Hepatic stellate cell (primary cell): ENCODE measurements at places on chromosomes 11 and 22.

- no peak for DNase-seq
These were observed 47.5 kb upstream of the POU2AF1 start for GRCh38 chr11:111426617-111427016.

DNA sequence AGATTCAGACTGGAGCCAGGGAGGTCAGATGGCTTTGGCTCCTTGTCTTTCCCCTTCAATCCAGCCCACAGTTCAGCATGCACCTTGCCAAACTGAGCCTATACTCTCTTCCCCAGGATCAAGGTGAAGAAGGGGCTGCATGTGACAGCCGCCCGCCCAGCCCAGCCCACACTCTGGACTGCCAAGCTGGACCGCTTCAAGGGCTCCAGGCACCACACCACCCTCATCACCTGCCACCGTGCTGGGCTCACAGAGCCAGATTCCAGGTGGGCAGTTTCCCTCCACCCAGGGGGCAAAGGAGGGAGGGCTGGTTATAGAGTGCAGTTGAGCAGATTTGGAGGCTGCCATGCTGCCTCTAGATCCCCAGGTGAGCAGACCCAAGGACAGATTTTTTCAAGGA is 6.1 kb downstream of the TMEM132A start:
- no peak for DNase-seq

GRCh38 chr11:123185326-123185725 is 9.7 kb downstream of the CLMP start:
- DNase-seq = no peak

GRCh38 chr11:47383071-47383470 is 4.7 kb upstream of the SPI1 start:
- no peak for DNase-seq

DNA sequence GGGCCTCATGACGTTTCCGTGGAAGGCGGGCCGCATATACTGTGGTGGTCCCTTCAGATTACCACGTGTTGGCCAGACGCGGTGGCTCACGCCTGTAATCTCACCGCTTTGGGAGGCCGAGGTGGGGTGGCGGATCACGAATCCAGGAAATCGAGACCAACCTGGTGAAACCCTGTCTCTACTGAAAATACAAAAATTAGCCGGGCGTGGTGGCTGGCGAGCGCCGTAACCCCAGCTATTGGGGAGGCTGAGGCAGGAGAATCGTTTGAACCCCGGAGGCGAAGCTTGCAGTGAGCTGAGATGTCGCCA is 853 bp upstream of the DENND6B start:
- no peak for DNase-seq

DNA sequence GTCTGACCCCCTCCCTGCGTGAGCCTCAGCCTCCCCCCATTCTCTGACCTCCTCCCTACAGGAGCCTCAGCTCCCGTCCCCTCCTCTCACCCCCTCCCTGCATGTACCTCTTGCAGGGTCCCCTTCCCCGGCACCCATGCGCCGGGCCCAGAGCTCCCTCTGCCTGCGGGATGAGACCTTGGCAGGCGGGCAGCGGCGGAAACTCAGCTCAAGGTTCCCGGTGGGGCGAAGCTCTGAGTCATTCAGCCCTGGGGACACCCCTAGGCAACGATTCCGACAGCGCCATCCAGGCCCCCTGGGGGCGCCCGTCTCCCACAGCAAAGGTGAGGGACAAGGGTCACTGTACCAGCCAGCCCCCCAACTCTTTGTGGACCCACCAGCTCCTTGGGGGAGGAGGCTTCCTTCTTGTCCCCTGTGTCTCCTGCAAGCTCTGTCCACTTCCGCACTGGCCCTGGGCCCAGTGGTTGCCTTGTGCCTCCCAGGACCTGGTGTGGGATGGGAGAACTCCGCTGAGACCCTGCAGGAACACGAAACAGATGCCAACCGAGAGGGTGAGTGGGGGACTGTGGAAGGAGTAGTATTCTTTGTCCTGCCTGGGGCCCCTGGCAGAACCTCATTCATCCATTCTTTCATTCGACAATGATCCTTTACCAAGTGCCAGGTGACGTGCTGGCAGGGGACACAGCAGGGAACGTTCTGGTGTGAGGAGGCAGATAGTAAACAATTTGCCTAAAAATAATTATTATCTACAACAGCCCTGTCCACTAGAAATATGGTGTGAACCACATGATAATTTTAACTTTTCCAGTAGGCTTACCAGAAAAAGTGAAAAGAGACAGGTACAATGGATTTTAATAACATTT is 3.7 kb upstream of the RPS6KA4 start:
- peak; percentile 97 for DNase-seq
